Left lobe of liver (tissue), 2 donors: ENCODE measurements at places on chromosomes 16 and 17.
A peak's percentile ranks its signal among the peaks of the same experiment; 100 is the strongest.

GRCh38 chr16:79469999-79470398 is 130.5 kb downstream of the MAF start:
- DNase-seq: no peak

GRCh38 chr17:37562016-37562745 is 47.0 kb downstream of the SYNRG start:
- no peak for DNase-seq

DNA sequence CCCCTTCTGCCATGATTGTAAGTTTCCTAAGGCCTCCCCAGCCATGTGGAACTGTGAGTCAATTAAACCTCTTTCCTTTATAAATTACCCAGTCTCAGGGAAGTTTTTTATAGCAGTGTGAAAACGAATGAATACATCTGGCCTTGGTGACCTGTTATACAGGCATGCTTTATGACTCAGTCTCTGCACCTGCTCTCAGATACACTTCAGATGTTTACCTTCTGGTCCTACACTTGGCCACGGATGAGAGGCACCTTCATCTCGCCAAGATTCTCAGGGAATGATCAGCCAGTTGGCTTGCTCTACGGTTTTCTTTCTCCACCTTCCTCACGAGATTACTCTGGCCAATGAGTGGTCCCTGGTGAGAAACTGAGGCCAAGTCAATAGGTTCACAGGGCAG is 304.7 kb downstream of the CA10 start:
- no peak for DNase-seq

GRCh38 chr17:8068736-8069586 is 18.6 kb downstream of the ALOX12B start:
- DNase-seq: no peak

GRCh38 chr16:6932871-6933385 is 399.7 kb upstream of the RBFOX1 start:
- no peak for DNase-seq

GRCh38 chr16:56956756-56957155 is 5.0 kb upstream of the CETP start:
- DNase-seq: no peak

DNA sequence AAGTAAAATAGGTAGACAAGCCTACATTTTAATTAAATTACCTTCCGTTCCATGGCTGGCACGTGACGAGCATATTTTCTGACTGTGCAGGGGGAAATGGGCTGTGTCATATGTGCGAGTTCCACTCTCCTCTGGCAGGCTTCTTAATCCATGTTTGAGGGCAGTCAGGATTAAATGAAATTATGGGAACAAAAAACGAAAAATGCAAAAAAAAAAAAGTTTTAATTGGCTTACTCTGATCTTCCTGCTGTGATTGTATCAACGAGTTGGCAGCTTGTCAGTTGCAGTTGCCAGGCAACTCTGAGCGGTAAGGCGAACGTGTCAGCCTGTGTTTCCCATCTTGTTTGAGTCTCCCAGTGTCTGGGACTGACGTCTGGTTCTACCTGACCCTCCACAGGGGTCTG is 302.9 kb upstream of the XYLT1 start:
- no peak for DNase-seq

GRCh38 chr16:54275956-54276355 is 10.6 kb downstream of the IRX3 start:
- DNase-seq: no peak

DNA sequence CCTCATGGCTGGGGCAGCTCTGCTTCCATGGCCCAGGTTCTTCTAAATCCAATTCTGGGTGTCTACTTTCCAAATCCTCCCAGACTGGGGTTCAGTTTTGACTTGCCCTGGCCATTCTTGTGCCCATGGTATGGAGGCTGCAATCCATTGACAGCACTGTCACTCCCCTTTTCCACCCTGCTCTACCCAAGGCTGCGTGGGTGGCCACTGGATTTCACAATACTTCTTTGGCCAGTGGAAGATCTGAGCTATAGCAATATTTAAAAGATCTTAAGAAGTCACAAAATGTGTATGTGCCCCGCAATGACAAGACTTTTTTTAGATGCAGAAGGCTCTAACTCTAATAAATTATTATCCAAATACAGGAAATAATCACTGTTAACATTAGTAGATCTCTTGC is 329.4 kb upstream of the CCL2 start:
- DNase-seq: no peak

GRCh38 chr17:32302037-32302436 is 36.4 kb downstream of the RHBDL3 start:
- no peak for DNase-seq

- no peak for DNase-seq
These were observed 13.0 kb upstream of the C16orf95 start for GRCh38 chr16:87330257-87330624.

DNA sequence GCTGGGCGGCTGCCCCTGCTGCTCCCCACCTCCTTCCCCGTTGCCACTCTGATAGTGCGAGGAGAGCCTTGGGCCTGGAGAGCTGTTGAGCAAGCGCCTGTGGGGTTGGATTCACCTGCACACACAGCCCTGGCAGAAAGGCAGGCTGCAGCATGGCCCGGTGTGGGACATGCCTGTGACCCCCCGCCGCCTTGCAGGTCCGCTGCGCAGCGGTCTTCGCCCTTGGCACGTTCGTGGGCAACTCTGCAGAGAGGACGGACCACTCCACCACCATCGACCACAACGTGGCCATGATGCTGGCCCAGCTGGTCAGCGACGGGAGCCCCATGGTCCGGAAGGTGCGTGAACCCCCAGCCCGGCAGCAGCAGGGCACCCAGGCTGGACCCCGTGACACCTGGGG is 106.8 kb upstream of the CHMP6 start:
- DNase-seq: no peak

- DNase-seq: no peak
These were observed 361 bp downstream of the UQCRC2 start for GRCh38 chr16:21953541-21953902.

- peak; percentile 69 for DNase-seq
These were observed 5.9 kb downstream of the LITAFD start for GRCh38 chr16:8887952-8888560.

- peak; percentile 83 for DNase-seq
These were observed 684 bp downstream of the YPEL2 start for GRCh38 chr17:59331929-59332748.

GRCh38 chr16:56113223-56113622 is 78.1 kb upstream of the GNAO1 start:
- no peak for DNase-seq

DNA sequence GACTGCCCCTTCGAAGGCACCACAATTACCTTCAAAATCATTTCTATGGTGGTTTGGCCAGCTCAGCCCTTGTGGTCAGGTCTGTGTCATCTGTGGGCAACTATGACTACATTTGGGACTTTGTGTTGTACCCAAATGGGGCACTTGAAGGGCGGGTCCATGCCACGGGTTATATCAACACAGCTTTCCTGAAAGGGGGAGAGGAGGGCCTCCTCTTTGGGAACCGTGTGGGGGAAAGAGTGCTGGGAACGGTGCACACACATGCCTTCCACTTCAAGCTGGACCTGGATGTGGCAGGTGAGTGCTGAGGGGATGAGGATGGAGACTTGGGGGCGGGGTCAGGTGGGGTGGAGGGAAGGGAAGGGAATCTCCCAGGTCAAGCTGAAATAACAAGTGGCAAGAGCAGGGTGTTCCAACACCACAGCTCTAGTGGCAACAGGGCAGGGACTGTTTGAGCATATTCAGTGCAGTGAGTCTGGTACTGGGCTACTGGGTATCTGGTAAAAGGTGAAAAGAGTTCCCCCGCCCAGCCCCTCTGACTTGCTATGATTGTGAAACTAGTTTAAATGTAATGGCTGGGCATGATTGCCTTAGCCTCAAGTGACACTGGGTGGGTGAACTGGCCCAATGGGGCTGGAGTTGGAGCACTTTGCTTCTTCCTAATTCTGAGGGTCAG is 1.7 kb downstream of the AOC2 start:
- DNase-seq: no peak

- DNase-seq: no peak
These were observed 2.7 kb downstream of the WDR59 start for GRCh38 chr16:74982256-74982655.

GRCh38 chr16:48971571-48972077 is 310.0 kb downstream of the CBLN1 start:
- no peak for DNase-seq

GRCh38 chr17:42005166-42005565 is 12.1 kb downstream of the DNAJC7 start:
- DNase-seq: no peak
